Upper lobe of right lung (tissue), 1 donor: ENCODE measurements at places on chromosomes 7 and 10. TPM values are rescaled to one million over a fixed set of nuclear protein-coding genes. Genes with fewer than 3 reads are reported as not detected.

GRCh38 chr10:49615213-49615612, 1.4 kb downstream of the CHAT start:
- H3K36me3 ChIP-seq = no peaks in the 10 kb centered on the region
- peaks cover 91% of the 10 kb centered on the region for H3K27me3 ChIP-seq
- H3K4me1 ChIP-seq = no peaks in the 10 kb centered on the region
- no peak overlapping the region for H3K4me3 ChIP-seq
- peak; percentile 25 for DNase-seq

DNA sequence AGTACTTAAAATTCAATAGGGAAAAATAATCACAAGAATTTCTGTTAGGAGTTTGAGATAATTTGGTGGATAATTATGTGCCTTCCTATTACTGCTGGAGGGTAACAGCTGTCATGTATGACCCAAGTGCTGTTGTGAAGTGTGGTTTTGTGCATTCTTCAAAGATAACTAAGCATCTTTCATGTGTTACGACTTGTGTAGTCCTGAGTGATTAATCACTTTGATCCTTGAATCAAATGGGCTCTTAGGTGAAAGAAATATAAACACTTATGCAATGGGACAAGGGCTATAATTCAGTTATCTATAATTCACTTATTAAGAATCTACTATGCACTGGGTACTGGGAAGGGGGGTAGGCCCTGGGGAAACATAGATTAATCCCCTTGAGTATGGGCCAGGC, 89.0 kb downstream of the CH25H start:
- peaks cover 6% of the 10 kb centered on the region for H3K4me1 ChIP-seq
- H3K36me3 ChIP-seq = no peaks in the 10 kb centered on the region
- H3K27ac ChIP-seq = no peak overlapping the region
- no peak overlapping the region for H3K4me3 ChIP-seq
- DNase-seq = no peak

The OR9A2 gene
- not detected for total RNA-seq

DNA sequence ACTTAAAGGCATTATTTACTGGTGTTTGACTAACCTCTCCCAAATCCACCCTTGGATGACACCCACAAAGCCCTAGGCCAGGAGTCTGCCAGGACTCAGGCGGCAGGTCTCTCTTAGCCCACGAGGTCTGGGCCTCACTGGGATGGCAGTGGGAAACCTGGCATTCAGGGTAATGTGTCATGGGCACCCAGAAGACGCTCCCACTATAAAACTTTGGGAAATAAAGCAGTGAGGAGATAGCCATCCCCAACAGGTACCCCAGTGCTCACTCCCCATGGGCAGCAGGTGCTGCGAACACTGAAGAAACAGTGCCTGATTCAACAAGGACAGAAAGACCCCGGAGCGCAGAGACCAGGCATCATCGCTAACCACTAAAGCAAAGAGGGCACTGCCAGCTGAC, 14.4 kb upstream of the PTPRN2 start:
- H3K27me3 ChIP-seq = no peaks in the 10 kb centered on the region
- no peaks in the 10 kb centered on the region for H3K4me1 ChIP-seq
- H3K27ac ChIP-seq = no peak overlapping the region
- no peak overlapping the region for H3K4me3 ChIP-seq
- DNase-seq = no peak
- H3K36me3 ChIP-seq = no peaks in the 10 kb centered on the region

DNA sequence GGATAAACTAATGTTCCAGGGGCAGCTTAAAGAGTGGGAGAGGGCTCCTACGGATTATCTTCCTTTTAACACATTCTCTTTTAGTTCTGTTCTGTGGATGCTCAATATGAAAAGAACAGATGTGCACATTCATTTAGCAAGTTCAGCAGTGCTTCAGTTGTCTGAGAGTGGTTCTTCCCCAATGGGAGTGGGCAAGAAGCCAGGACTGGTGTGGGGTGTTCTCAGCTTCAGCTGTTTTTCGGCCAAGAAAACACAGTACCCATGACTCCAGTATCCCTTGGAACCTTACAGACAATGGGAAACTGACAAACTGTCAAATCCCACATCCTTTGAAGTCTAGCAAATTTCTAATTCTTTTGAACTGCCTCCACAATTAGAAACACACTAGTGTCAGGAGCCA, 71.5 kb upstream of the LRRC17 start:
- H3K27ac ChIP-seq = no peak overlapping the region
- H3K36me3 ChIP-seq = no peaks in the 10 kb centered on the region
- H3K4me3 ChIP-seq = no peak overlapping the region
- DNase-seq = no peak
- H3K27me3 ChIP-seq = no peaks in the 10 kb centered on the region
- H3K4me1 ChIP-seq = no peaks in the 10 kb centered on the region

GRCh38 chr10:44382981-44383748, 1.7 kb downstream of the CXCL12 start:
- H3K27me3 ChIP-seq = peaks cover 32% of the 10 kb centered on the region
- H3K4me1 ChIP-seq = peaks cover 12% of the 10 kb centered on the region
- no peaks in the 10 kb centered on the region for H3K36me3 ChIP-seq
- no peak overlapping the region for H3K27ac ChIP-seq
